ENCODE measurements at places on chromosomes 5 and 9.

GRCh38 chr9:104794070-104794469 lies 30.1 kb downstream of the NIPSNAP3B start:
- DNase-seq, result no peak

DNA sequence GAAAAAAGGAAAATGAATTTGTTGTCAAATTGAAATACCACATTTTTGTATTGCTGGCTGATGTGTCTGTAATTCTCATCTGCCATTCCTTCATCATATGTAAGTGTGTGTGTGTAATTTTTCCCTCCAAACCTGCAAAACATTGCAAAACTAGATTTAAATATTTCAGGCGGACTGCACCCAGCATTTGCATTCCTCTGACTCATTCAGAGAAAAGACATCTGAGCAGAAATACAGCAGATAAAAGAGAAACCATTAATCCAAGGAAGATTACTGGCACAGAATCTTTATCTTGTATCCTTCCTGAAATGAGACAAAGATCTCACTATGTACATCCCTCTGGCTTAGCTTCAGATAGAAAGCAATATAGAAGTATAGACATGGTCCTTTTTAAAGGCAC lies 275.3 kb downstream of the TMEM38B start:
- DNase-seq, result no peak

DNA sequence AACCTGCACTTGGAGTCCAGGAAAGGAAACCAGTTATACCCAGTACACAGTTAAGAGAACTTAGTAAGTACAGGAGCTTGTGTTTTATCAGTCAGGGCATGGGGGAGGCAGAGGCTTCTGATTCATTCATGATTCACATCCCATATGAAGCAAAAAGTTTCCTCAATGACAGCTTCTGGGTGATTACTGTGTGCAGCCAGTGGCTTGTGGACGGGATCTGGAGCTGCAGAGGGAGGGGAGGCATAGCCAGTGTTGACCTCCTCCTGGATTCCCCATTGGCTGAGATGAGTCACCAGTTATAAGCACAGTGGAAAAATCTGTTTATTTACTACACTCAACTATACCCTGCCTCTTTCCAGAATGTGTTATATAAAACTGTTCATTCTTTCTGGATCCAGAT lies 17.7 kb downstream of the IL31RA start:
- peak; percentile 68 for DNase-seq

- DNase-seq, result peak; percentile 78
These were observed 11.9 kb downstream of the CAPSL start for GRCh38 chr5:35926389-35927051.

DNA sequence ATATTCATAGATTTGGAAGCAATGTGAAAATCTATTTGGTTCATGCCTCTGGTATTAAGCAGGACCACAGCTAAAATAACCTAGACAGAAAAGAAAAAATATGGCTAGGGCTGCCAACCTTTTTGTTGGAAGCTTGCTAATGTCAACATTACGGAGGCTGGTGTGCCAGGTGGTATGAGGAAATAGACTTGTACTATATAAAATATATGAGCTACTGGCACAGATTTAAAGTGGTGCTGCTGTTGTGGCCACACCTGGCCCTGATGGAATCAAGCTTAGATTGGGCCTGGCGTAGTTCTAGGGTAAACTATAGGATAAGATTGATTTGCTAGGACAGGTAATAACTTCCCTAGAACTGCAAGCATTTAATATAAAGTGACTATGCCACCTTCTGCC lies 10.6 kb upstream of the PARP8 start:
- no peak for DNase-seq

DNA sequence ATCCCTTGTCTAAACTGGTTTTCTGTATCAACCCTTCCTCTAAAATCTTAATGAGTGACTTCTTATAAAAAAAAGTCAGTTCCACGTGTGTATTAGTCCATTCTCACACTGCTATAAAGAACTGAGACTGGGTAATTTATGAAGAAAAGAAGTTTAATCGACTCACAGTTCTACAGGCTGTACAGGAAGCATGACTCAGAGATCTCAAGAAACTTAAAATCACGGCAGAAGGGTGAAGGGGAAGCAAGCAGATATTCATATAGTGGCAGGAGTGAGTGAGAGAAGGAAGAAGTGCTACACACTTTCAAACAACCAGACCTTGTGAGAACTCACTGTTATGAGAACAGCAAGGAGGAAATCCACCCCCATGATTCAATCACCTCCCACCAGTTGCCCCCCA lies 307.8 kb upstream of the ARRDC3 start:
- DNase-seq, result no peak

DNA sequence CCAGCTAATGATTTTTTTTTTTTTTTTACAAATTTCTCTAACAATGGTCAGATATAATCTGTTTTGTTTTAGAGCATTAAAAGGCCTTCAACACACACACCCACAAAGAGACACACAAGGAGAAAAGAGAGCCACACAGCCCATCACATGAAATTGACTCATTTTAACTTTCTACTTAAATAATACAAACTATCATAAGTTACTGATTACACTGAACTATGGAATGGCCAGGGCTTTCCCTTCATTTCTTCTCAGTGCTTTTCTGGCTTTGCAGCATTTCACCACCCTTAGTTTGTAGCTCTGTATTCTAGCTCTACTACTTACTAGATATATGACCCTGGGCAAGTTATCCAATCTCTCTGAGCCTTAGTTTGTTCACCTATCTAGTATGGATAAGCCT lies 13.2 kb downstream of the REEP5 start:
- DNase-seq, result no peak

GRCh38 chr5:2817031-2817603 lies 65.6 kb upstream of the IRX2 start:
- DNase-seq, result no peak

DNA sequence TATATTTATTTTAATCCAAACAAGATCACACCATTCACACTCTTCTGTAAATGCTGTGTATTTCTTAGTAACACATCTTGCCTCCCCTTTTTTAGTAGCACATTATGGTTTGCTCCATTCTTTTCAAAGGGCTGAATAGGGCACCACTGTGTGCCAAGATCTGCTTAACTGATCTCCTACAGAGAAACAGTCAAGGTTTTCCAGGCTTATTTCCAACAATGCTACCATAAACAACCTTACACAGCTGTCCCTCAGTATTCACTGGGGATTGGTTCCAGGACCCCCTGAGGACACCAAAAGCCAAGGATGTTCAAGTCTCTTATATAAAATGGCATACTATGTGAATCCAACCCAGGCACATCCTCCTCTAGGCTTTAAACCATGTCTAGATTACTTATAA lies 16.5 kb downstream of the GOLM1 start:
- DNase-seq, result no peak

DNA sequence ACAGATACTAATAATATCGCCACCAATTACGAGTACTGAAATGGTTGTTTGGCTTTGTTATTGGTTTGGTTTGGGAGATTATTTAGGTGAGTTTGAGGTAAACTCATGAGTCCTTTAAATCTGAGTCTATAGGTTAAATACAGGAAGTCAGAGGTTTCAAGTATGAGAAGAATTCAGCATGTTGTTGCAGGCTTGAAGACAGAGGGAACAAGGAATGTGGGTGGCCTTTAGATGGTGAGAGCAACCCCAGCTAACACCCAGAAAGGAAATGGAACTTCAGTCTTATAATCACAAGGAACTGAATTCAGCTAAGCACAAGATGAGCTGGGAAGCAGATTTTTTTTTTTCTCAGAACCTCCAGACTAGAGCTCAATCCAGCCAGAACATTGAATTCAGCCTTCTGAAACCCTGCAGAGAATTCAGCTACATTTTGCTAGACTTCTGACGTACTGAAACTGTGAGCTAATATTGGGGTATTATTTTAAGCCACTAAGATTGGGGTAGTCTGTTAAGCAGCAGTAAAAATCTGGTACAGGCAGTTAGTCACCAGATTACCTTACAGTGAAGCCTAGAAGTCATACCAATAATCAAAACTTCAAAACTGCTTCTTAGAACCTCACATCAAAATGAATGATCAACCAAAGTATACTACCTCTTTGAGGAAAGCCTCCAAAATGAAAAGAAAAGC lies 216.0 kb upstream of the PUM3 start:
- no peak for DNase-seq

DNA sequence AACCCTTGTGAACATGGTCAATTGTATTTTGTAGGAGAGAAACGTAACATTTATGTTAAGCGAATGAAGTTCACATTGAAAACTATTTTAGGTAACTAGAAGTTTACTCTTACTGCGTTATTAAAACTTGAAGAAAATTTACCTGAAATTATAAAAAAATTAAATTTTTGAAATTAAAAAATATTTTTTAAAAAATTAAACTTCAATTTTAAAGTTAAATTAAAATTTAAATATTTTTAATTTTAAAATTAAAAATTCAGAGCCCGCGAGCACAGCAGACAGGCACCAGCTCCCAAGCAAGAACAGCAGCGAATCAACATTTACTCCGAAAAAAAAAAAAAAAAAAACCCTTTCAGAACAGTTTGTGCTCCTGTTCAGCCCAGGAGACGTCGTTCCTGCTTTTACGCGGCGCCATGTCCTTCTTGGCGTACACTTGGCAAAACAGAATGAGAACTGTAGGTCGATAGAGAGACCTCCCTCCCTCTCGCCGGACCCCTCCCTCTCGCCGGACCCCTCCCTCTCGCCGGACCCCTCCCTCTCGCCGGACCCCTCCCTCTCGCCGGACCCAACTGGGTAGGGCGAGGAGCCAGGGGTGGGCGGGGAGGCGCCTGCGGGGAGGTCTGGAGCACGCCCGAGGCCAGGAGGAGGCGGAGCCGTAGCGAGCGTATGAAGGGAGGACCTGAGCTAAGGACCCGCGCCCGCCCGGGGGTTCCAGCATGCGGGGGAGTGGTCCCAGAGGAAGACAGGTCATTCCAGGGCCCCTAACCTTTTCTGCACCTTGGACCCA lies 235.8 kb downstream of the ROR2 start:
- no peak for DNase-seq

- DNase-seq, result no peak
These were observed 391.8 kb downstream of the ARHGEF28 start for GRCh38 chr5:74017786-74018211.

- DNase-seq, result peak; percentile 29
These were observed 3.0 kb downstream of the FAM78A start for GRCh38 chr9:131273146-131273855.

DNA sequence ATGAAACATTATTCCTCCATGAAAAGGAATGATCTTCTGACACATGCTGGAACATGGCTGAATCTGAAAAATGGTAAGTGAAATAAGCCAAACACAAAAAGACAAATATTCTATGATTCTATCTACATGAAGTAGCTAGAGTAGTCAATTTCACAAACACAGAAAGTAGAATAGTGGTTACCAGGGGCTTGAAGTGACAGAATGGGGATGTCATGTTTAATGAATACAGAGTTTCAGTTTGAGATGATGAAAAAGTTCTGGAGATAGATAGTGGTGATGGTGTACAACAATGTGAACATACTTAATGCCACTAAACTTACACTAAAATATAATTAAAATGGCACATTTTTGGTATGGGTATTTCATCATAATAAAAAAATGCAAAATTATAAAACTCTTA lies 18.3 kb downstream of the RLN2 start:
- DNase-seq, result no peak

GRCh38 chr5:158117467-158118160 lies 258.7 kb upstream of the CLINT1 start:
- DNase-seq, result no peak

DNA sequence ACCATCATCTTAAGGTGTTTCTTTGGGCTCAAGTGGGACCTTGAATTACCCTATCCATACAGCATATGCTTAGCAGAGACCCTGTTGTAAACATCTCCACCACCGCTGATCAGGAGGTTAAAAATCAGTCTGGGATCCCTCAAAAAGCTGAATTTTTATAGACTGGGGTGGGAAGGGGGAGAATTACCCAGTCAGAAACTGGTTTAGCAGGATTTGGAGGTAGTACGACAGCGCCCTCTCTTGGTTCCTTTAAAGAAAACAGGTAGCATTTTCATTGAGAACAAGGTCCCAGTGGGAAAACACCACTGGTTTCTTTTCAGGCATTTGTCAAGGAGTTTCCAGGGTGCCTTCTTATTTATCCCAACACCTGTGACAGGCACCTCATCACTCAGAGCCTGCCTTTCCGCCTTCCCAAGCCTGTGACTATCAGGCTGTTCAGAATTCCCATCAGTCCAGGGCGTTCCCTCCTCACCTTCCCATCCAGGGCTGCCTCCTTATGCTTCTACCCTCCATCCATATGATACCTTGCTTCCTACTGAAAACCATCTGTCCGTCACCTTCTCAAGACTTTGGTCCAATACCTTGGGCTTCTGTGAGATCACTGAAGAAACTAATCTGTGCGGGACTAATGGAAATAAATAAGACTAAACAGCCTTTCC lies 203.8 kb upstream of the RAI14 start:
- DNase-seq, result no peak

- DNase-seq, result no peak
These were observed 7.0 kb upstream of the GOLGA1 start for GRCh38 chr9:124947727-124948391.

DNA sequence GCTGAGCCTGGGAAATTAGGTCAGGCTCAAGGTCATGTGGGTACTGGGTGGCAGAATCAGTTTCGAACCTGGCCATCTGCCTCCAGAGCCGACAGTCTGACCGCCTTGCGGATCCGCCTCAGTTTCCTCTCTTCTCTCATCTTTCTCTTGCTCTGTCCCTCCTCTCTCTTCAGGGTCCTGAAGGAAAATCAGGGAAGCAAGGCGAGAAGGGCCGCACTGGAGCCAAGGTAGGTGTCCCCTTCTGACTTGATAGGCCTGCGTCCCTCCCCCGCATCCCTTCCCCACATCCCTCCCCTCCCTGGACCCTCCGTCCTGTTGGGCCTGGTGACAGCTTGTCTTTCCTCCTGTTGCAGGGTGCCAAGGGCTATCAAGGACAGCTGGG lies 40.8 kb upstream of the ORM1 start:
- peak; percentile 11 for DNase-seq

DNA sequence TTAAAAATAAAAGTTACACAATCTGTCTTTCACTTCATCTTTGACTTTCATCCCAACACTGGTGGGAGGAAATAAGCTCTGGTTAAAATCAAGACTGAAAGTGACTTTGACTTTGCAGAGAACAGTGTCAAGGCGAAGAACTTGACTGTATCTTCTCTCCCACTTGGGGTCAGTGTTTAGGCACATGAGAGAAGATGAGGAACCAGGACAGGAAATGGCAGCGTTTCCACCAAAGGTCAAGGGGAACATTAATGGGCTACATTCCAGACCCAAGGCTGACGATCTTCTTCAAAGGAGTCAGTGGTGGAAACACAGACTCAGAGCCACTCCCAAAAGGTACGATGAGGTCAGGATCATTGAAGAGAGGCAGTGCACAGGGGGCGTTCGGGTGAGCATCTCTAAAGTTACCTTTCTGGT lies 409.5 kb downstream of the ARHGEF28 start:
- no peak for DNase-seq

DNA sequence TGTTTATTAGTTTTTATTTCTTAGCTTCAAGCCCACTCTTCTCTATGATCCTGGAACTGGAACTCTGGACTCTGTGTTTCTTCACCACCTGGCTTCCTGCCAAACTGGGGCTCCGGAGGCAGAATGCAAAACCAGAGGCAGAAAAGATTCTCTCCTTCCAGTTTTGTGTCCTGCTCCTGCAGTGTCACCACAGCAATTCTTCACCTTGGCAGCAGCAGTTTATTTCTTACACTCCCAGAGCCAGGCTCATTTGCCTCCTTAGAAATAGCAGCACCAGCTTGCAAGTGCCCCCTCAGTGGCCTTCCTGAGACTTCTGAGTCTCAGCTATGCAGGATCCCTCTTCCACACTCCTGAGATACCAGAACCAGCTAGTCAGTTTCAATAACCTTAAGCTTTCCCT lies 26.7 kb upstream of the CAMK4 start:
- no peak for DNase-seq
